A172 (cell line): ENCODE measurements at places on chromosomes 4 and X.

DNA sequence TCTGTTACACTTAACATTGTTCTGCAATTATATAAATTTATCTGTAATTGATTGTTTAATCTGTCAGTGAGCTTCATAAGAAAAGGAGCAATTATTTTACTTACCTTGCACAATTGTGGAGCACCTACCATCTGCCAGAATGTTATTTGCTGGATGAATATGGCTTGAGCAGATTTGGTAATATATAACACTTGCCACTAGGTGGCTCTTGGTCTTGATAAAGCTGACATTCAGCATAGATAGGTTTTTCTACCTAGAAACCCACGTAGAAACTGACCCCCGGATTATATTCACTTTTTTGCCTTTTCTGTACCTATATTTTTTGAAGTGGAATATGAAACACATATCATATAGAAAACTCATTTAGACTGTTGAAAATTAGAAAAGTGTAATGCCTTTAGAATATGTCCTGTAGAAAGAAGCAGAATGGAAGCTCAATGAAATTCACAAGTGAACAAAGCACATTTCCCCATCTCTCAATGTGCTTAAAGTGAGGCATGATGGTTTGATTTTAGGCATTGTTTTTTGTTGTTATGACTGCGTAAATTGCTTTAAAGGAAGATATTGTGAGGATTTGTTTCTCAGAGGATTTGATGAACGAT, 9.5 kb downstream of the RBPJ start:
- peak; percentile 60 for DNase-seq

DNA sequence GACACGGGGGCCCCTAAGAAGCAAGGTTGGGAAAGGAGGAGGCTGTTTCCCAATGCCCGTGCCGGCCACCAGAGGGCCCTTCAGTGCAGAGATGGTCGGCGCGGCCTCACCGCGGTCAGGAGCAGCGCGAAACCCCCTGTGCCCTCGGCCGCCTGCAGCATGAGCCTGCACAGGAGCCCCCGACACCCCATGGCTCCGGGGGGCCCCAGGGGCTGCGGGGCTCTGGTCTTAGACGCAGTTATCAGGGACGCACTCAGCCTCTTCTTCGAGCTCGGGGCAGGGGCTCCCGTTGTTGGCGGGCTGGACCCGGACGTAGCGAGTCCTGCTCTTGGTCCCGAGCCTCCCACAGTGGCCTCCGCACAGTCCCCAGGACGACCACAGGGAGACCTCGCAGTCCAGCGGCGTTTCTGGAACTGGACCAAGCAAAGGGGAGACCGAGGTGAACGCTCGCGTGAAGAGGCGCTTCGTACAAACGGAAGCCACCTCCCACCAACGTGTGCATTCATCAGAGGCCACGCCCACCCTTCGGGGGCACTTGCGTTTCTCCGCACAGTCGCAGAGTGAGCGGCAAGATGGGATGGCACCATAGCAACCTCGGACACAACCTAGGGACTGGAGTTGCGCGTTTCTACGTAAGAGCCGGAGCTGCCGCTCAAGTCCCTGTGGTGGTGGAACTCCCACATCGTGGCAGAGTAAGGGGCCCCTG, 5.0 kb downstream of the SPON2 start:
- peak; percentile 67 for DNase-seq

GRCh38 chr4:36841583-36842326, 402.8 kb upstream of the NWD2 start:
- DNase-seq: peak; percentile 72

GRCh38 chr4:48078862-48079655, 55.0 kb downstream of the TXK start:
- peak; percentile 11 for DNase-seq

GRCh38 chrX:18883234-18883960, 100.5 kb downstream of the PHKA2 start:
- no peak for DNase-seq

DNA sequence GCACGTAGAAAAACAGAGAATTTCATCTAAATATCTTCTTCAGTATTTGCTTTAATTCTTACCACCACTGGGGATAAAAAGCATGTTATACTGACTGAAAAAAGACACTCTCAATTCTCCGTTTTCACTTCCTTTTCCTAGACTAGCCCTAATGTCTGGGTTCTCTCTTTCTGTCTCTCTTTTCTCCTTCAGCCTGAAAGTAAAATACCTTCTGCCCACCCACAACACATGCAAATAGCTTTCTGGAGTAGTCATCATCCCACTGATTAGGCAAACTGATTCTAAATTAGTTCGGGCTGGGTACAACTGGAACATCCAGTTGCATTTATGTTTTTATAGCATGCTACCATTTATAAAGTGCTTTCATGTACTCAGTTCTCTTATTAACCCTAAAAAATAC, 142.4 kb upstream of the ANKRD50 start:
- DNase-seq: no peak

GRCh38 chr4:6720202-6720699, 4.3 kb downstream of the BLOC1S4 start:
- peak; percentile 63 for DNase-seq
